Omental fat pad (tissue), 4 donors: ENCODE measurements at places on chromosomes 12 and 14.
A peak's percentile ranks its signal among the peaks of the same experiment; 100 is the strongest.

DNA sequence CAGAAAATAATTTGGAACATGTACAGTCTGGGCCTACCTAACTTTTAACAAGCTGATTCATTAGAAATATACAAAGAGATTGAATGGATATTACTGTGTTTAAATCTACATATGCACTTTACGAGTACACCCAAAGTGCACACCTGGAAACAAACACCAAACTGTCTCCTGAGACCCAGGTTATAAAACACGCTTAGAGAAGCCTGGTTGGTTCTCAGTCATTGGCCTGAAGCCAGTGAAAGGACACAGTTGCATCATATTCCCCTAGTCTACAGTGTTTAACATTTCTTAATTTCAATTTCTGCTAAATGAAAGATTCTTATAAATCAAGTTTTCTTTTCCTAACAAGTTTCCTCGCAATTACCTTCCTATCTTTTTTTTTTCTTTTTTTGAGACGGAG is 209.5 kb downstream of the FBXL14 start:
- DNase-seq = no peak

GRCh38 chr12:19867151-19867550 is 427.9 kb downstream of the AEBP2 start:
- DNase-seq = no peak

- DNase-seq = no peak
Observed at GRCh38 chr12:28184375-28184774, 5.9 kb upstream of the CCDC91 start.

DNA sequence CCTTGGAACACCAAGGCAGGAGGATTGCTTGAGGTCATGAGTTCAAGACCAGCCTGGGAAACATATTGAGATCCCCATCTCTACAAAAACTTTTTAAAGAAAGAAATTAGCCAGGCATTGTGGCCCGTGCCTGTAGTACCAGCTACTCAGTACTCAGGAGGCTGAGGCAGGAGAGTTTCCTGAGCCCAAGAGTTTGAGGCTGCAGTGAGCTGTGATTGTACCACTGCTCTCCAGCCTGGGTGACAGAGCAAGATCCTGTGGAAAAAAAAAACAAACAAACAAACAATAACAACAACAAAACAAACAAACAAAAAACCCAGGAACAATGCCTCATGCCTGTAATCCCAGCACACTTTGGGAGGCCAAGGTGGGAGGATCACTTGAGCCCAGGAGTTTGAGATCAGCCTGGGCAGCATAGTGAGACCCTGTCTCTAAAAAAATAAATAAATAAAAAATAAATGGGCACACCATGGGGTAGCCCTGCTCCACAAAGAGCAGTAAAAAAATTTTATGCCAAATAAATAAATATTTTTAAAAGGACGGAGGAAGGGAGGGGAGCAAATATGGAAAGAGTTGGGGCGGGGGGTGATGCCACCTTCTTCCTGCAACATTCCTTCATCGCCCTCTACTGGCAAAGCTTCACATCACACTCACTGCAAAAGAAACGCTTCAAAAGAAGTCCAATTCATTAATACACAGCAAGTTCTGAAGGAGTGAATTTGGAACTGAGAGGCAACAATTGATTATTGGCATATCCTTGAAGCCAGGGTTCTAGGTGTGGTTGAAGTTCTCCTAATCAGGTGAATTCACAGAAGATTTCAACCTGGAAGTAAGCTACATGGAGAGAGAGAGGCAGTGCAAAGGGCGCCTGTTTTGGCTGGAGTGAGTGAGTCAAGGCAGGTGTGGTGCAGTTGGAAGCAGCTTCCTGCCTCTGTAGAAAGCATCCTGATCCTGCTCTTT is 8.8 kb upstream of the GNPTAB start:
- DNase-seq = peak; percentile 44

- DNase-seq = no peak
Observed at GRCh38 chr14:84024231-84024820, 1505.6 kb upstream of the FLRT2 start.

DNA sequence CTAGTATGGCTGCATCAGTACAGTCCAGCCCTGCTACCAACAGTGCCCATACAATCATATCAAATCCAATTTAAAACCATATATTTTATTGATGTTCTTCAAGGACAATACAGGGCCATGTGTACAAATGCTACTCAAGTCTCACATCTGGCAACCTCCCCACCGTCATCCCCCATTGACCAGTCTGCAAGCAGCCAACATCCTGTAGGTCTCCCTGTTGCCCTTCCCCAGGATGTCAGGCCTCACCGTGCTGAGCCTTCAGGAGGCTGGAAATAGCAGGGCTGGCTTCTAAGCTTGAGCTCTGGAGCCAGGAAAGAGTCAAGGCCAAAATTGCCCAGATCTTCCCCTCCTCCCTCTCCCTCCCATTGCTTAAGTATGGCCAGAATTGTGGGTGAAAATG is 10.4 kb downstream of the ZDHHC22 start:
- DNase-seq = no peak

DNA sequence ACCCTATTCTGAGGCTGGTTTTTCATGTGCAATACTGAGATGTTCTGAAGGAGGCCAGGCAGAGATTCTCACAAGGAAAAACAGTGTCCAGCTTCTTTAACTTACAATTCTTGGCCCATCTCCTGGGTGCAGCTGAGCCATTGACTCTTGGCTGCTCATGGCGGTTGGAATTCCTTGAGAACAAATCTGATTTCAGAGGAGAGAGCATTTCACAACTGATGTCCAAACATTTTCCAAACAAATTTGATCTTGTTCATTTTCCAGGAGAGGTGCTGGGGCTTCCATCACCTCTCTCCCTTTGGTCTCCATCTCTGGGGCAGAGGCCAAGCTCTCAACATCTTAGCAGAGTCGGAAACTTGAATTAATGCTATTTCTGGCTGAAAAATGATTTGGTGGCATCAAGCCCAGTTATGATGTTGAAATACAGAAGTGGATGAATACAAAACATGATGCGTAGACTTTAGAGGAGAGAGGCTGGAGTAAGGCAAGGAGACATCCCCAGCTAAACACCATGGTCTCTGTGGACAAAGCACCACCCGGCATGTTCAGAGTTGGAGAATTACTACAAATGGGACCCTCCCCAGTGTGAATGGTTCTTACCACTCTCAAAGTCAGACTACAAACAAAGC is 593.0 kb downstream of the VRK1 start:
- DNase-seq = no peak
